ENCODE measurements at places on chromosomes 3 and 15.
A peak's percentile ranks its signal among the peaks of the same experiment; 100 is the strongest.

- no peak for DNase-seq
These were observed 104.8 kb upstream of the CHRNA7 start for GRCh38 chr15:31925541-31925940.

- DNase-seq: no peak
These were observed 27.8 kb downstream of the IL5RA start for GRCh38 chr3:3082234-3082924.

DNA sequence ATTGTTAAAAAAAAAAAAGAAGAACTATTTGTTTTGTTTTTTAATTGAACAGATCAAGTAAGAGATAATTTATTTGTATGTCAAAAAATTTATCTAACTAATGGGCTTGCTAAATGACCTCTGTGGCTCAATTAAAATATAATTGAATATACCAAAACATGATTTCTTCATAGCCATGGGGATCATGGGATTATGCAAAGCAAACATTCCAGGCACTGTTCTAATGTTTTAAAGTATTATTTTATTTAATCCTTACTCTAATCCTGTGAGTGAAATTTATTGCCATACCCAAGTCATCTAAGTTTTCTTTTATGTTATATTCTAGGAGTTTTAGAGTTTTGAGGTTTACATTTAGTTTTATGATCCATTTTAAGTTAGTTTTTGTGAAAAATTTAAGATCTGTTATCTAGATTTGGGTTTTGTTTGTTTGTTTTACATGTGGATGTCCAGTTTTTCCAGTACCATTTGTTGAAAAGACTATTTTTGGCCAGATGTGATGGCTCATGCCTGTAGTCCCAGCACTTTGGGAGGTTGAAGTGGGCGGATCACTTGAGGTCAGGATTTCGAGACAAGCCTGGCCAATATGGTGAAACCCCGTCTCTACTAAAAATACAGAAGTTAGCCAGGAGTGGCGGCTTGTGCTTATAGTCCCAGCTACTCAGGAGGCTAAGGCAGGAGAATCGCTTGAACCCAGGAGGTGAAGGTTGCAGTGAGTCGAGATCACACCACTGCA lies 52.3 kb upstream of the CNOT10 start:
- no peak for DNase-seq

DNA sequence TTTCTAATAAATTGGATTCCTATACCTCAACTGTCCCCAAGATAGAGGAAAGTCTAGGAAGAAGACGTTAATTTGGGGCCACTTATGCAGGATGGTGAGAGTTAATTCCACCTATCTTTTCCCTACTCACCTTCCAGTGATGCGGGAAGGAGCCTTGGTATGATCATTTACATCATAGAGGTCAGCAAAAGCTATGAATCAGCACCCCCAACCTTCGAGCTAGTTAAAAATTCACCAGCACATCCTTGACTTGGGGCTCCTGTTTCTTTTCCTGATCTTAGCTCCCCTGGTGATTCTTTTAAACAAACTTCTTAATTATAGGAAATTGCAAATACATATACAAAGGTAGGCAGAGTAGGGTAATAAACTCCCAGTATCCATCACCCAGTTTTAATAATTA lies 366.6 kb downstream of the SOX2 start:
- DNase-seq: no peak

DNA sequence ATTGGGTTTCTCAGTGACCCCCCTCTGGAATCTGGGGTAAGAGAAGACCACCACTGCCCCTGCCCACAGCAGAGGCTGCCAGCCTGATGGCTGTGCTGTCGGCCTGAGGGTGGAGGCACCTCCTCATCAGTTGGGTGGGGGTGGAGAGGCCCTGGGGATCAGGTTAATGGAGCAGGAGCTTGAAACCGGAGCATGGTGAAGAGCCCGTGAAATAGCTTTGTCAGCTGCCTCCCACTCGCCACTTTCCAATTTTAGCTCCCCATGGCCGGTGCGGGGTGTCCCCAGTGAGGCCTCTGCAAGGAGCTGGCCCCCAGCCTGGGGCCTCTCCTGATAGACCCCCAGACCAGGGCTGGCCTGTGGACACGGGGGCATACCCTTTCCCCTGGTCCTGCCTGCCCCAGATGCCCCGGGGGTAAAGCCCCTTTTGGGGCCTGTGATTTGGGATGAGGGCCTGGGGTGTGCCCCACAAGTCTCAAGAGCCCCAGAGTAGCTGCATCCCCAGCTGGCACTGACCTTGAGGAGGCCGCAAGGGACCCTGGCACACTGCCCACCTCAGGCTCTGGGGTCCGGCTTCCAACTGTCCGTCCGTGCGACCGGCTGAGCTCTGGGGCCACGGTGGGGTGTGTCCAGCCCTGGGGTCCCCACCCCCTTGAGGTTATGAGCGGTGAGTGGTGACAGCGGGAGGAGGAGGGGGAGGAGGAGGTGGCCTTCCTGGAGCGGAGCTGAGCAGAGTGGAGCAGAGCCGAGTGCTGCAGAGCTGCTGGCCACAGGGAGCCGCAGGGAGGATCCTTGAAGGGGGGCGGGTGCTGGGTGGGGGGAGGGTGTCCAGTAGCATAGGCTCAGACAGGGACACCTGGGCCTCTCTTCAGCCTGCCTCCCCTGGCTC lies at the start of gene HHATL:
Gene HHATL (minus strand): TSS at position 733 of the 886 bp plus-strand sequence. CDS start 1,972 bp downstream, outside the sequence.
- no peak for DNase-seq

DNA sequence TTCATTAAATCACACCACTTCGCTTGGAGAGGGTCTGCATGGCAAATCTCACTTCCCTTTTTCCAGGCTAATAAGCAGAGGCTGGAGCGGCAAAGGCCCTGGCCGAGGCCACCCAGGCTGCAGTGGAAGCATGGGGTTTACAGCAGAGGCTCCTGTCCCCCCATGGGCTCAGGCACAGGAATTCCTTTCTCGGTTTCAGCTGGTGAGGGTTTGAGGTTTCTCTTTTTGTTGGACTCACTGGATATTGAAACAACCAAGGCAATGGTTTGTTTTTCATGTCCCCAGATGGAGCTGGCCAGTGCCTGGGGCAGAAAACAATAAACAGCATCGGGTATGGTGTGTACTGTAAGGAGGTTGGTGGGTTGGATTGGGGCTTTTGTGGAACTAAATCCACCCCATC lies 175.6 kb upstream of the RASGRP1 start:
- no peak for DNase-seq

DNA sequence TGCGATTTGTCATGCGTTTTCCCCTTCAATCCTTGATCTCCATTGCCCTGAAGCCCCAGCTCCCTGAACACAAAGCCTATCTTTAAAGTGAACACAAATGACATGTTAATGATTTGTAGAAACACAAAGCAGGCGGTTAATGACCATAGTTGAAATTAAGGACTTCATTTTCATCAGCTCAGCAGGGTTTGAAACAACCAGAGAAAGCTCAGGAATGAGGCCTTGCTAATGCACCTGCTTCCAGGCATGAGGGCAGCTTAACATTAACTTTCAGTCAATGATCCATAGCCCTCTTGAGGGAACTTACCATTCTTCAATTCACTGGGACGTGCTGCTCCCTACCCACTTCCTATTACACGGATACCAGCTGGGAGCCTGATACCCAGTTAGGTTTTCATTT lies 427.2 kb upstream of the CBLB start:
- no peak for DNase-seq

GRCh38 chr3:163056874-163057497 lies 1560.4 kb downstream of the OTOL1 start:
- peak; percentile 32 for DNase-seq

DNA sequence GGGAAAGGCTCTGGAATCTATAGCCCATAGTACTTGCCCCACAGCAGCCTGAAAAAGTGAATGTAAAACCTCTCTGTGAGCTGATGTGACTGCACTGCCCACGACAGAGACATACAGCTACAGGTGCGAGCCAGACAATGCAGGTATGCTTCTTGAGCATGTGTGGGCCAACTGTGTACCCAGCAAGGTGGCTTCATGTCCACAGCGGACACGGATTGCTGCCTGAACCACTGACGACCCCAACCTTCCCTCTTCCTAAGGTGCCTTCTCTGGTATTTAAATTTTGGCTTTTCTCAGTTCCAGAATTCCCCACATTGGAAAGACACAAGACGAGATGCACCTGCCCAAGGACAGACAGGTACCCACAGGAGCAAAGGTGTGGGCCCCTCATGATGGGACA lies 65.8 kb downstream of the SCN5A start:
- no peak for DNase-seq

- DNase-seq: peak; percentile 31
These were observed at the start of gene ARHGAP31 for GRCh38 chr3:119293871-119294695. Gene ARHGAP31 (plus strand): TSS chr3:119294383. CDS start chr3:119294905, 522 bp downstream.

DNA sequence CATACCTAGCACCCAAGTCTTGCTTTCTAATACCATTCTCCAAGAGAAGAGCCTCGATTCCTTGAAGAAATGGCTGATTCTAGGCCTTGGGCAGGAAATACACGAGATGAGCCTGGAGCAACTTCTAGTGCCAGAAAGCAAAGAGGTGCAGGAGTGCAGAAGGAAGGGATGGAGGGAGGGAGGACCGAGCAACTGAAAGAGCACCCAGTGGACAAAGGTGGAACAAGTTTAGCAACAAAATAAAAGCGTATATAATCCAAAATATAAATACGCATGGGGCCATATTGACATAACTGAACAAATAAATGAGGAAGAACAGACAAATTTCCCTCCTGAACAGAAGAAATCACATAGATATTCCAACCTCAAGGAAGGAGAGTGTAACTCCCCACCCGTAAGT lies 34.4 kb downstream of the CHSY1 start:
- DNase-seq: no peak

- DNase-seq: no peak
These were observed 2.8 kb upstream of the CD47 start for GRCh38 chr3:108093616-108094015.

DNA sequence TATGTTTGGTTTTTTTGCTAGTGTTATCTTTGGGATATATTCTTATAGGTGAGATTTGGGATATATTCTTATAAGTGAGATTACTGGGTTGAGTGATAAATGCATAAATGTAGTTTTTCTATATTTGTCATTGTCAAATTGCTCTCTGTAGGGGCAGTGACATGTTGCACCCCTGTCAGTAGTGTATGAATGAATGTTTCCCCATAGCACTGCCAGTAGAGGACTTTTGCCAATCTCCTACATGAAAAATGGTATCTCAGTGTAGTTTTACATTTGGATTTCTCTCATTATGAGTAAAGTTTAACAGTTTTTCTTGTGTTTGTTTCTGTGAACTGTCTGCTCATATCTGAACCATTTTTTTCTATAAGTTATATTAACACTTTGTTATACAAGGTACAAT lies 13.6 kb downstream of the U2SURP start:
- no peak for DNase-seq

DNA sequence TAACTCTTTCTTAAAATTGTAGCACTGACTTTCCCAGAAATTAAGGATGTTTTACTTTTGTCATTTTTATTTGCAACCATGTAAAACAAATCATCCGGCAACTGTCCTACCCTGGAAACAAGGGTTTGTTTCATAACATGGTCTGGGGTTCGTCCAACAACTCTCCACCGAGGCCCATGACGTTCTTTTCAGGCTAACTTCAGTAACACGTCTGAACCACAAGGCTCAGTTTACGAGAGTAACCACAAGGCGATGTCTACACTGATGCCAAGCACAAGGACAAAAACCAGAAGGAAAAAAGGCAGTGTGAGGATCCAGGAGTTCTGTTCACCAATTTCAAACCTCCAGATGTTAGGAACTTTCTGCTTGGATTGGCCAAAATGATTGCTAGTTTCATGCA lies 546.1 kb downstream of the NTRK3 start:
- DNase-seq: no peak

GRCh38 chr3:11603628-11604027 lies 40.1 kb downstream of the VGLL4 start:
- no peak for DNase-seq

GRCh38 chr3:16329036-16329825 lies 64.2 kb downstream of the OXNAD1 start:
- DNase-seq: no peak

- DNase-seq: no peak
These were observed 9.8 kb upstream of the VIPR1 start for GRCh38 chr3:42492508-42493080.

DNA sequence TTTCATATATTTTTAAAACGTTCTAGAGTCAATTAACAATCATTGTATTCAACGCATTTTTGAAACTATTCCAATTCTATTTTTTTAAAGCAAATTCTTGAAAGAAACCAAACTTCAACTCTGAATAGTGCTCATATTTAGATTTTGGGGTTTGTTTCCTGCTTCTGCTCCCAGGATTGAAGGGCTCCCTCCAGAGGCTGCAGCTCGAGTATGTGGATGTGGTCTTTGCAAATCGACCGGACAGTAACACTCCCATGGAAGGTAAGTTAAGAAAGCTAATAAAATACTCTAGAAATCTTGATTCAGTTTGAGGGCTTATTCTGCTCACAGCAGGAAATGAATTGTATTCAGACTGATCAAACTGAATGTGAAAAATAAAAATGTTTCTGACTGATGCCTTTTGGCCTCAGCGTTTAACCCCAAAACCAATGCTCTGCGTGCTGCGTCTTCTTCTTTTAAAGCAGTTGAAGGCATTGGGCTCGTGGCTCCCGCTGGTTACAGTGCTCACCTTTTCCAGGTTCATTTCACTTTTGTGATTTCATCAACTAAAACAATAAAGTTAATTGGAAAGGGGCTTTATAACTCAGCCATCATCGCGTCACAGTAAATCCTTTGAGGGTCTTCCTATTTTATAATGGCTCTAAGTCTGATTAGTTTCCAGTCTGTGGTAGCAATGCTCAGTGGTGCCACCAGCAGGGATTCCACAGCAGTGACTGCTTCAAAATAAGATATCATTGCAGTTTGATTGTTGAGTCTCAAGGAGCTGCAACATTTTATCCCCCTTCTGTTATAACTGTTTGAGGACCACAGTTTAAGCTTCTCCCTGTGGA lies 80.1 kb downstream of the SSR3 start:
- DNase-seq: peak; percentile 15

- DNase-seq: peak; percentile 80
These were observed 43.9 kb downstream of the PPCDC start for GRCh38 chr15:75067123-75067830.

DNA sequence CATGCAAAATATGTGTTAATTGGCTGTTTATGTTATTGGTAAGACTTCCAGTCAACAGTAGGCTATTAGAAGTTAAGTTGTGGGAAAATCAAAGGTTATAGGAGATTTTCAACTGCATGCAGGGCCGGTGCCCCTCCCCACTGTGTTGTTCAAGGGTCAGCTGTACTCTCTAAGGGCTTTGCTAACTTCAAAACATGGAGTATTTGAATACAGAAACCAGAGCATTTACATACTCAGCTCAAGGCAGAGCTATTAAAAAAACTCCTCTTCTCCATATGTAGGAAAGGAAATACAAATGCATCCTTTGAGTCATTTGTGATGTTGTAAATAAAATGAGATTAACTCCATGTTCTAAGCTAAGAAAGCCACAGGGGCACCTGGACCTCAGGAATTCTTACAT lies 16.8 kb downstream of the IL17RB start:
- no peak for DNase-seq

DNA sequence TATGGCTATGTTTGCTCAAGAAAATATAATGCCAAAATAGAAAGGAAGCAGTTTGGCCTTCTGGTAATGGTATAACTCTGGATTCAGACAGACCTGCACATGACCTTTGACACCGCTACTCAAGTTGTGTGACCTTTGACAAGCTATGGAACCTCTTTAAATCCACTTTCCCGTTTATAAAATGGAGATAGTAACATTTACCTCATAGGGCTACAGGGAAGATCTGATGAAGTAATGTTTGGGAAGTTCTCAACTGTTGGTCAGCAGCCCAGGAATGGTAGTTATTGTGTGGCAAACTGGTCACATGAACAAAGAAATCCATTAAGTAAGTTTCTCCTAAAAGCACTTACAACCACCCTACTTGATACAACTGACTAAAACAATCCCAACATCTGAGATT lies 95.1 kb upstream of the PHLDB2 start:
- DNase-seq: no peak

- DNase-seq: no peak
These were observed 50.0 kb upstream of the CDIN1 start for GRCh38 chr15:36529296-36530011.

- no peak for DNase-seq
These were observed 182.2 kb downstream of the ABHD5 start for GRCh38 chr3:43872901-43873300.
